ENCODE measurements at places on chromosomes 6 and 20.
A peak's percentile ranks its signal among the peaks of the same experiment; 100 is the strongest.

DNA sequence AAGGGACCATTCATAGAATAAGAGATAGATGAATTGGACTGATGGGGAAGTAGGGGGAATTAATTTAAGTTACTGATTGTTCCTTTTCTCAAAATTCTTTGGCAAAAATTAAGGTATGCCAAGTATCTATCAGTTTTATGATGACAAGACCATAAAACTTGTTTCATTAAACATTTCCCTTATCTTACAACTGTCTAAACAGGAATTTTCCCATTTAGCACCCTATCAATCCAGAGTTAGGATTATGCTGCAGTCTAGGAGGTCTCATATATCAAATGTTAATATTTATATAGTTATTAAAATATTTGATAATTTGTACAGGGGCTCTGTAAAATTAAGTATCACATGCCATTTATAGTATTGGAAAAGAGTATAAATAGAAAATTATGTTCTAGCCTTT, 51.5 kb upstream of the ARID1B start:
- DNase-seq = no peak
- no peaks in the 10 kb centered on the region for H3K36me3 ChIP-seq
- H3K27ac ChIP-seq = no peak overlapping the region
- no peaks in the 10 kb centered on the region for H3K27me3 ChIP-seq

- H3K27me3 ChIP-seq = no peaks in the 10 kb centered on the region
- H3K4me3 ChIP-seq = no peak overlapping the region
- no peaks in the 10 kb centered on the region for H3K4me1 ChIP-seq
- H3K36me3 ChIP-seq = no peaks in the 10 kb centered on the region
- no peak overlapping the region for H3K27ac ChIP-seq
These were observed 53.8 kb upstream of the CD83 start for GRCh38 chr6:14063756-14064155.

DNA sequence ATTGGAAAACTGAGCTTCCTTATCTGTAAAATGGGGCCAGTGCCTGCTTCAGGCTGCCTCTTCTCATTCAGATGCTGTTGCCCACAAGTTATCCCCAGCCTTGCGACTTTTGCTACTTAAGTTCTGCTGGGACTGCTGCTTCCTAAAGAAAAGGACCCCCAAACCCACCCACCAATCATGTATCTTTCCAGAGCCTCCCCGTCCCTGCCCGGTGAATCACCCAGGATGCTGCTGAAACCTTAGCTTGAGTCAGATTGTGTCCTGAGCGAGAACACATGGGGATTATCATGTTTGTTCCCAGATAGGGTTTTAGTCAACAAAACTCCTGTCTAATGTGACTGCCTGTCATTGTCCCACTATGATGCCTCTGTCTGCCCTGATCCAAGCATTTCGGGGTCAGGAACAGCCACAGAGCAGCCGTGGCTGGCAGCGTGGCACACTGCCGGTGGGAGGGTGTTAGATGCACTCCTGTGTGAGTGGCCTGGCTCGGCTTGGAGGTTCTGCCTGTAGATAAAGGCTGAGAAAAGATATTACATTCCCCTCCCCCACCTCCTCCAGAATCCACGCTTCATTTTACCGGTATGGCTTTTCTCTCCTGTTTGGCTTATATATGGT, 79.9 kb downstream of the TOX2 start:
- no peaks in the 10 kb centered on the region for H3K36me3 ChIP-seq
- H3K27me3 ChIP-seq = no peaks in the 10 kb centered on the region
- DNase-seq = no peak
- peaks cover 4% of the 10 kb centered on the region for H3K4me1 ChIP-seq
- H3K27ac ChIP-seq = no peak overlapping the region

DNA sequence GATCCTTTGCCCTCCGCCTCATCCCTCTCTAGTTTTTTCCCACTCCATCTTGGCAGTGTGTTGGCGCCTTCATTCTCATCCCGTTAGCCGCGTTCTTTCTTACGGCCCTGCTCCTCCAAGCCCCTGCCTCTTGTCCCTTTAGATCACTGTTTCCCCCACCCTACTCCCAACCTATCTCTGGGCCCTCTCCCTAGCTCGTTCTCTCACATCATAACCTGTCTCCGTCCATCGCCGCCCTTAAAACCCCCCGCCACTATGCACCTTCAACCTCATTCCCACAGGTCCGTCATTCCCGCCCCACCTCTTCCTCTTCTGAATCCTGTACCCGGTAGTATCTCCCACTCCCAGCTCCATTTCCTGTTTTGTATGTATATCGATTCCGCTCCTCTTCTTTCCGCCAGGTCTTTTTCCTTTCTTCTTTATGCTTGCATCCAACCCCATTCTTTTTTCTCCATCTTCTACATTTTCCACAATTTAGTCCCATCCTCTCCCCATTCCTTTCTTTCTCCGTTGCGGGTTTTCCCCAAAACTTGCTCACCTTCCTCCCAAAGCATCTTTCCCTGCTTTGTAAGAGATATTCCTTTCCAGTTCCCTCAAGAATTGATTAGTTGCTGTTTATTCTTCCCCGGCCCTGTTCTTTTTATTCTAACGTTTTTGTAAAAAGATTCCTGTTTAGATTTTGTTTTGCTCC, 671 bp downstream of the EFHC1 start:
- no peak for DNase-seq
- no peaks in the 10 kb centered on the region for H3K27me3 ChIP-seq
- peak overlapping the region; percentile 64 for H3K4me3 ChIP-seq
- H3K4me1 ChIP-seq = no peaks in the 10 kb centered on the region

GRCh38 chr6:24332317-24332716, 25.5 kb downstream of the DCDC2 start:
- H3K4me1 ChIP-seq = no peaks in the 10 kb centered on the region
- no peak overlapping the region for H3K4me3 ChIP-seq
- H3K27ac ChIP-seq = no peak overlapping the region
- no peak for DNase-seq

Data from Peyer's patch (tissue), 4 donors.